AG04450 (cell line): ENCODE measurements at places on chromosomes 7 and 10.

GRCh38 chr10:279655-280054 lies 144.4 kb downstream of the ZMYND11 start:
- DNase-seq = no peak

GRCh38 chr7:101744588-101744987 lies 72.8 kb upstream of the CUX1 start:
- no peak for DNase-seq

- DNase-seq = no peak
Observed at GRCh38 chr10:128922619-128923196, 544.3 kb upstream of the MGMT start.

- DNase-seq = no peak
Observed at GRCh38 chr10:128927497-128928161, 539.4 kb upstream of the MGMT start.

- no peak for DNase-seq
Observed at GRCh38 chr7:106289848-106290247, 5.1 kb upstream of the NAMPT start.

DNA sequence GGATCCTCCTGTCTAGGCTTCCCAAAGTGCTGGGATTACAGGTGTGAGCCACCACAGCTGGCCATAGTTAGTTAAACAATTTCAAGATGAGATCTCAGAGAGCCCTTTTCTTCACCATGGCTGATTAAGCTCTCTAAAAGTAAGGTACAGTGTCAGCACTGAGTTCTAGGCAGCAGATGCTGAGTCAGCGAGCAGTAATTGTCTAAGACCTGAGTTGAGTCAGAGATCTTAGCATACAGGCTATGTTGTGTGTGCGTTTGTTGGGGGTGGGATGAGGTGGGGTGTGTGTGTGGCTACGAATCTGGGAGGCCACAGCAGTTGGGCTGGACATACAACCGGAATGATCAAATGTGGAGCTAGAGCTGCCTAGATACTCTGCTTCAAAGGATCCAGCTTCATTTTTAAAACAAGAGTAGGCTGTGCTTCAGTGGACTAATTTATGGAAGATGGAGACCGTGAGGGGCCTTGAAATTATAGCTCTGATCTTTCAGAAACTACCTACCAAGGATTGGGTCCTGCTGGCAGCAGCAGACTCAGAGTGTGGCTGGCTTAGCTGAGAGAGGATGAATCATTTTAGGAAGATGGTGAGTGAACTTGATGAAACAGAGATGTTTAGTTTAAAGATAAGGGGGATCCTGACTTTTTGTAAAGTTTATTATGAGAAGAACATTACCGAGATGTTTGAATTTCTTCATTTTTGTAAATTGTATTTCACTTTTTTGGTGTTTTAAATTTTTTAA lies 17.5 kb upstream of the MTPN start:
- no peak for DNase-seq

DNA sequence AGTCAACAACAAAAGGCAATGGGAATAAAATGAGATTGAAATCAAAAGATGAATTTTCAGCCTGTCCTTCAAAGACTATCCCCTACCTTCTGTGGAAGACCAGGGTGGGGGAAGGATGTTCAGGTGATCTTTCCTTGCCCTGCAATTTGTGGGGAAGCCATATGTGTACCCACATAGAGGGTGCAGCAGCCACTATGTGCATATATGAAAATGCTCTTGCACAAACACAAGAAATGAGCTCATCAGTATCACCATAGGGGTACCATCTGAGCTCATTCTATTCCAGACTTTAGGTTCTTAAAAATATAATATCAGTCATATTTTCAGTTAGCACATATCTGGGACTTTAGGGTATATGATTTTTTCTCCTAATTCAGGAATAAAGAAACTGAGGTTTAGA lies 17.7 kb downstream of the GIMAP5 start:
- no peak for DNase-seq

- DNase-seq = no peak
Observed at GRCh38 chr10:22580711-22581110, 133.7 kb downstream of the PIP4K2A start.

DNA sequence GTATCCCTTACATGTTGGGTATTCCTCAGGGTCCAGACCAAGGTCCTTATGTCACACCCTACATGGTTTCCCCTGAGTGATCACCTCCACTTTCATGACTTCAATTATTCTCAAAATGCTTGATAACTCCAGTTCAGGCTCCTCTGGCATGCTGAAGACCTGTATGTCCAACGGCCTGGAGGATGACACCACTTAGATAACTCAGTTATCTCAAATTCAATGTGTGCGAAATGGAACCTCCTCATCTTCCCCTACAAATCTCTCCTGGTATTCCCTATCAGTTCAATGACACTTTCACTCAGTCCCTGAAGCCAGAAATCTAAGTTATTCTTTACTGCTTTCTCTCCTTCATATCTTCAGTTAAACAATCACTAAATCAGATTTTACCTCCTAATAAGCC lies 8.7 kb upstream of the LUC7L2 start:
- no peak for DNase-seq

- no peak for DNase-seq
Observed at GRCh38 chr10:84248794-84249193, 3.9 kb downstream of the RGR start.

- no peak for DNase-seq
Observed at GRCh38 chr7:1087952-1088920, at the start of gene GPER1. TSS of gene GPER1 (plus strand) at chr7:1088113. CDS start at chr7:1091729, 3,616 bp downstream.

- no peak for DNase-seq
Observed at GRCh38 chr7:40202851-40203250, 68.0 kb downstream of the SUGCT start.

GRCh38 chr10:92830478-92831389 lies 17.6 kb upstream of the EXOC6 start:
- DNase-seq = no peak

DNA sequence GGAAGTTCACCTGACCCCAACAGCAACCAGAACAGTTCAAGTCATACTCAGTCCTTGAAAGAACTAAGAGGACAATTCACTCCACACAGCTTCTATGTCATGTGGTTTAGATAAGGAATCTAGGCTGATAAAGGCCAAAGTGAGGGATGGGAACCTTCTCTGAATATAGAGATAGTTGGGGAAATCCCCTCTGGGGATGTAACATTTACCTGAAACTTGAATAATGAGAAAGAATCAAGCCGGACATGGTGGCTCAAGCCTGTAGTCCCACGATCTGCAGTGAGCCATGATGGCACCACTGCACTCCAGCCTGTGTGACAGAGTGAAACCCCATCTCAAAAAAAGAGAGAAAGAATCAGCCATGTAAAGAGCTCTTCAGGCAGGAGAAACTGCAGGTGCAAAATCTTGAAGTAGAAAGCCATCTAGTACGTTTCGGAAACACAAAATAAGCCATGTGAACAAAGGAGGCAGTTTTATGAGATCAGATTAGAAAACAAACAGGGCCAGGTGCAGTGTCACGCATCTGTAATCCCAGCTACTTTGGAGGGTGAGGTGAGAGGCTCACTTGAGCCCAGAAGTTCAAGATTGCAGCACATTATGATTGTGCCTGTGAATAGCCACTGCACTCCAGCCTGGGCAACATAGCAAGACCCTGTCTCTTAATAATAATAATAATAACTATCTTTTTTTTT lies 4.5 kb upstream of the DNMBP start:
- DNase-seq = no peak

- no peak for DNase-seq
Observed at GRCh38 chr10:130218936-130219335, 82.7 kb downstream of the GLRX3 start.

- DNase-seq = no peak
Observed at GRCh38 chr7:50307368-50308032, 3.0 kb downstream of the IKZF1 start.

- no peak for DNase-seq
Observed at GRCh38 chr10:21166557-21167287, 269.6 kb upstream of the NEBL start.

GRCh38 chr10:80497187-80498077 lies 40.3 kb upstream of the SH2D4B start:
- no peak for DNase-seq

DNA sequence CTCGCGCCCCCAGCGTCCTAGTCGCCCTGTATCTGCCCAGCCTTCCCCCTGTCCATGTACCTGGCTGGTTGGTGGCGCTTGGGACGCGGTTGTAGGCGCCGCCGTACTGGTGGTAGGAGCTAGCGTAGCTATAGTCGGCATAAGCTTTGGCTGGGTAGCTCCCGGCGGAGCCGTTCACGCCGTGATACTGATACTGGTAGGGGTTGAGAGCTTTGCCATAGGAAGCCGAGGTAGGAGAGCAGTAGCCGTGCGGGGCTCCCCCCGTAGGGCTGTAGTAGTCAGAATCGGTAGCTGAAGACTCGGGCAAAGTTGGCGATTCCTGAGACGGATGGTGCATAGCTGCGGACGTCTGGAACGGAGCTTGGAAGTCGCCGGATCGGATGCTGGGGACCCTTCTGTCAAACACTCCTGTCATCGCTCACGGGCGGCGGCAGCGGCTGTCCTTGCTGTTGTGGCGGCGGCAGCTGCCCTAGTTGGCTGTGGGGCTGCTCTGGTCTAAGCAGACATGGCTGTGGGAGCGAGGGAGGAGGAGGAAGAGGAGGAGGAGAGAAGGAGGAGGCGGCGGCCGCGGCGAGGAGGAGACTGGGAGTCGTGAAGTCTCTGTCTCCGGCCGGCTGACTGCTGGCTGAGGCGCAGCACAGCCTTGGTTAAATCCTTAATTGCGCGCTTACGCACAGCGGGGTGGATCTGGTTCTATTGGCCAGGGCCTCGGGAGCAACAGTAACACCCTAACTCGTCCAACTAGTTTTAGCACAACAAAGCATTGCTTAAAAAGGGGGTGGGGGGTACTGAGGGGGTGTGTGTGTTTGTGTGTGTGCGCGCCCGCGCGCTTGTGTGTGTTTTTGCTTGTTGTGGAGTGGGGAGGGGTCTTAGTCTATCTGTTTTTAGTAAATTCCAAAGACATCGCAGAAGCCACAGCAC lies at the start of gene DLX5:
TSS of gene DLX5 (minus strand) at position 623 of the 921 bp plus-strand sequence. CDS start at position 415, 208 bp downstream.
- DNase-seq = no peak

GRCh38 chr10:17735166-17735941 lies 16.6 kb upstream of the TMEM236 start:
- no peak for DNase-seq

- DNase-seq = no peak
Observed at GRCh38 chr7:145216866-145217265, 381.0 kb upstream of the TPK1 start.

- no peak for DNase-seq
Observed at GRCh38 chr7:54546986-54547314, 4.8 kb downstream of the VSTM2A start.

GRCh38 chr10:126628746-126629145 lies 41.7 kb downstream of the C10orf90 start:
- no peak for DNase-seq

DNA sequence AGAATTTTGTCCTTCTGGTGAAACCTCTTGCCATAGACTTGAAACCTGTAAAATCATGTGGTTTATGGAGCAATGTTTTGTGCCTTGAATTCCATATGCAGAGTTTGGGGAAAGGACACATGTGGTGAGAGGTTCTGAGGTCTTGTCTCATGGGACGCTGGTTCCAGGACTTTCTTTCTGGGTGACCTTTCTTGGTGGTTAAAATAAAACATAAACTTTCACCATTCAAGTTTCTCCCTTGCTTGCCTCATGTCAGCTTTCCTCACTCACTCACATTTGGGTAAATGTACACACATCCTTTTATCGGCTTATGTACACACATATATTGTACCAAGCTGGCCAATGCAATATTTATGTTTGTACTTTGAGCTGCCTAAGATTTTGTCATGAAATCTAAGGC lies 144.9 kb upstream of the CELF2 start:
- DNase-seq = no peak

- DNase-seq = no peak
Observed at GRCh38 chr10:130810856-130811255, 500.7 kb downstream of the TCERG1L start.

- no peak for DNase-seq
Observed at GRCh38 chr7:73602721-73603651, 21.3 kb downstream of the MLXIPL start.

GRCh38 chr10:88659725-88660597 lies 4.3 kb upstream of the LIPF start:
- no peak for DNase-seq

- DNase-seq = no peak
Observed at GRCh38 chr10:90451283-90451682, 406.6 kb downstream of the HTR7 start.

DNA sequence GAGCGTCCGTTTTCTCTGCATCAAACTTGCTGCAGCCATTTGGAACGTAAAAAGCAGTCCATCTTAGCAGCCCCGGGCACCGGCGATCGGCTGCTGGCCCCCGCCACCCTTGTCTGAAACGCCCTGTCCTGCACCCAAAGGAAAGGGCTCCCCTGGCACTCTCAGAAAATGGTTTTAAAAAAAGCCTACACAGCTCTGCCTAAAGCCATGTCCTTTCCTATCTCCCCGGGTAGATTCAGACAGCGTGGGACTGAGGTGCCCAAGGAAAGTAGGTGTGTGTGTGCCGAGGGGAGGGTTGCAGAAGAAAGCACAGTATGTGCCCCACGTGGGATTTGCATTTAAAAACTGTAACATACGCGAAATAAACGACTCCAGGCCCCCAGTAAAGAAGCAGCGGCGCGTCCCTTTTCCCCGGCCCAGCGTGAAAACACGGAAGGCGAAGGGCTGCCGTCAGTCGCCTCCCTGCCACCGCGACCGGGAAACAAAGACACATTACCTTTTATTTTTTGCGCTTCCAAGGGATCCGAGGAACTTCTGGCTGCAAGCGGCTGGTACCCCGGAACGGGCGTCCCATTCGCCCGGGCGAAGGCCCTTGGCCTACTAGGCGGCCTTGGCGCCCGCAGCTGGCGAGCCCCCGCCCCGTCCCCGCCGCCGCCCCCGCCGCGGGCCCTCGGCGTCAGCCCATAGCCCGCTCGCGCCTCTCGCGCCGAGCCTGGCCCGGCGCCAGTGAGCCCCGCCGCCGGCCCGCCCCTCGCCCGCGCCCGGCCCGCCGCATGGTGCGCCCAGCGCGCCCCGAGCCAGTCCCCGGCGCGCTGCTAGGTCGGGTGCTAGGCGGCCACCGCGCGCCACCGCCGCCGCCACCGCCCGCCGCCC lies 304.6 kb downstream of the PRPF18 start:
- no peak for DNase-seq

DNA sequence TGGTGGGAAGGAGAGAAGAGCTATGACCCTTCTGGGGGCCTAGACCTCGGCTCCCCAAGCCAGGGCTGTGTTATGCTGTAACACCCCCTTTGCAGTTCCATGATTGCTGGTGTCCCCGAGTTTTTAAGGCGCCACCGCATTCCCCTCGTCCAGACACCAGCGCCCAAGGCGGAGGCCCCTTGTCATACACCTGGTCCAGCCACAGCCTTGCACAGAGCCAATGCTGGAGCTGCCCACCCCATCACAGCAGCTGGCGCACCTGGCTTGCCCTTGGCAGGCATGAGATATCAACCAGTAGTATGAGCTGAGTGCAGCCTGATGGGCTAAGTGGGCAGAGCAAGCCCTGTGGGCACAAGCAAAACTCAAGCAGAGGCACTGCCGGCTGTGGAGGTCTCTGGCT lies 209.4 kb downstream of the SORCS1 start:
- DNase-seq = no peak

GRCh38 chr10:110680273-110681020 lies 36.3 kb downstream of the RBM20 start:
- no peak for DNase-seq

- DNase-seq = no peak
Observed at GRCh38 chr7:102230593-102230992, 56.1 kb upstream of the SH2B2 start.
